ENCODE measurements at places on chromosomes 3 and 15.

DNA sequence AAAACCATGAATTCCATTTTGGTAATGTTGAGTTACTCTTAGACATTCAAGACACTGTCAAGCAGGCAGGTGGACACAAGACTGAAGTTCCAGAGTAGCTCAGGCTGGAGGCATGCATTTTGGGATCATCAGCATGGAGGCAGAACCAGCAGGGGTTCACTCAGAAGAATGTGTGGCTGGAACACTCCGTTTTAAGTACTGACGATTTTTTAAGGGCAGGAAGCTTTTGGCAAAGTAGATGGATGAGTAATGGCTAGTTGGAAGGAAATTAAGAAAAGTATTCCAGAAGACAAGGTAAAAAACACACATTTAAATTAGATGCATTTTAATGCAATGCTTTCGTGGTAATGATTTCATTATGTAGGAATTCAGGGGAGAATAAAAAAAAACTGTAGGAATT, 420.4 kb downstream of the ROBO2 start:
- no peak for DNase-seq

DNA sequence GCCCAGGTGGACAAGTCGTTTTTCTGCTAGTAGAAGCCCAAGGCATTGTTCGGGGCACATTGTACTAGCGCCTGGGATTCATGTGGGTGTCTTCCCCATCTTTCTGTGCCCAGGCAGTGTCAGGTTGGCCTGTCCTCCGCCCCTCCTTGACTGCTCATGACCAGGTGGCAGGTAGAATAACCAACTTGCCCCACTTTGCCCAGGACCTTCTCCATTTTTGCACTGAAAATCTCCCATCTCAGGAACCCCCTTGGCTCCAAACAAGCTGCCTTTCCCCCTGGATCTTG, 33.9 kb downstream of the PLA2G4D start:
- no peak for DNase-seq

- DNase-seq, result no peak
Measured at GRCh38 chr3:126630020-126630419, 24.9 kb downstream of the TXNRD3 start.

DNA sequence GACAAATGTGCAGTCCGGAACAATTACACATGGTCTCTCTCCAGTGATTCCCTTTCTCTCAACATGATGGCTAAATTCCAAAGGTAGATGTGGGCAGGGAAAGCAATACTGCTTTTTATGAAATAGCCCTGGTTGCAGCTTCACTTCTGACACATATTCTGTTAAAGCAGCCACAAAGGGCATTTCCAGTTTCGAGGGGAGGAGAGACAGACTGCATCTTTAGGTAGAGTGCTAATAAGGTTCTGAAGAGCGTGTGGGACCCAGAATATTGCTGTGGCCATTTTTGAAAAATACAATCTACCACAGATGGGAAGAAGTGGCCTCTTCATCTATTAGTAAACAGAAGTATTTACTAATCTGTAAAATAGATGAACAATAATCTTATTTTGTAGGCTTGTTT, 139.3 kb upstream of the PEX5L start:
- DNase-seq, result no peak

DNA sequence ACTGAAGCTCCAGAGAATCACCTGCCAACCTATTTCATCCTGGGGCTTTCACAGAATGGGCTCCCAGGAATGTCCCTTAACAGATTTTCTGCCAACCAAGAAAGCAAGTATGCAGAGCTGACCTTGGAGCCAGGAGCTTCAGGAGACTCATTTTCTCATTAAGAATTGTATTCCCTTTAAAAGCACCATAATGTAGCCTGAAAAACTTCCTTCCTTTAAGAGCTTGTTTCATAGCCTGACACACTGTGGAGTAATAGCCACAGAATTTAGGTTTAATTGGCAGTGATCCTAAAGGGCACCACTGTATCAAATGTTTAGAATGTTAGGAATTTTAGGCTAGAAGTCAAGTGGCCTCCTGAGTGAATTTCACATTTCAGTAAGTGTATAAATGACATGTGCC, 309.8 kb downstream of the GBE1 start:
- no peak for DNase-seq

GRCh38 chr3:57637391-57637790, 40.2 kb upstream of the ARF4 start:
- DNase-seq, result no peak

GRCh38 chr3:190127195-190127594, 6.5 kb upstream of the P3H2 start:
- DNase-seq, result no peak

- no peak for DNase-seq
Measured at GRCh38 chr3:16053794-16054193, 120.7 kb upstream of the GALNT15 start.

DNA sequence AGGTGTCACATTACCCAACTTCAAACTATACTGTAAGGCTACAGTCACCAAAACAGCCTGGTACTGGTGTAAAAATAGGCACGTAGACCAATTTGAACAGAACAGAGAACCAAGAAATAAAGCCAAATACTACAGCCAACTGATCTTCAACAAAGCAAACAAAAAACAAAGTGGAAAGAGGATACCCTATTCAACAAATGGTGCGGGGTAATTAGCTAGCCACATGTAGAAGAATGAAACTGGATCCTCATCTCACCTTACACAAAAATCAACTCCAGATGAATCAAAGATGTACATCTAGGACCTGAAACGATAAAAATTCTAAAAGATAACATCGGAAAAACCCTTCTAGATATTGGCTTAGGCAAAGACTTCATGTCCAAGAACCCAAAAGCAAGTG, 13.1 kb downstream of the PEAK1 start:
- no peak for DNase-seq

DNA sequence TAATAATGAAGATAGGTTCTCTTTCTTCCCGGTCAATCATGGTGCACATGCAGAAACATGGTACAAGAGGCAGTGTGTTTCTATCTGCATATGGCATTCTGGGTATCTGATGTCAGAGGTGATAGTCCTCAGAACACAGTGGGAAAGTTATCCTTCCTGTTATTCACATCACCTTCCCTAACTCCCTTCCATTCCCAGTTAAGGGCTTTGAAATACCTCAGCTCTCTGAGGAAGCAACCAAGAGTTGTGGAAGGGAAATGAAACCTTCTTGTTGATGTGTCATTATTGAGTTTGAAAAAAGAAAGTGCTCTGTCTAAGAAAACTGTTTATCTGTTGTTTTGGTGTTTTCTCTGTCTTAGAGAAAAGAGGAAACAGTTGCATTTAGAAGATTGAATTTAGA, 21.9 kb upstream of the P2RY13 start:
- no peak for DNase-seq

- no peak for DNase-seq
Measured at GRCh38 chr3:73216310-73216709, 154.9 kb downstream of the EBLN2 start.

GRCh38 chr3:172153335-172153861, 114.0 kb downstream of the FNDC3B start:
- DNase-seq, result no peak

DNA sequence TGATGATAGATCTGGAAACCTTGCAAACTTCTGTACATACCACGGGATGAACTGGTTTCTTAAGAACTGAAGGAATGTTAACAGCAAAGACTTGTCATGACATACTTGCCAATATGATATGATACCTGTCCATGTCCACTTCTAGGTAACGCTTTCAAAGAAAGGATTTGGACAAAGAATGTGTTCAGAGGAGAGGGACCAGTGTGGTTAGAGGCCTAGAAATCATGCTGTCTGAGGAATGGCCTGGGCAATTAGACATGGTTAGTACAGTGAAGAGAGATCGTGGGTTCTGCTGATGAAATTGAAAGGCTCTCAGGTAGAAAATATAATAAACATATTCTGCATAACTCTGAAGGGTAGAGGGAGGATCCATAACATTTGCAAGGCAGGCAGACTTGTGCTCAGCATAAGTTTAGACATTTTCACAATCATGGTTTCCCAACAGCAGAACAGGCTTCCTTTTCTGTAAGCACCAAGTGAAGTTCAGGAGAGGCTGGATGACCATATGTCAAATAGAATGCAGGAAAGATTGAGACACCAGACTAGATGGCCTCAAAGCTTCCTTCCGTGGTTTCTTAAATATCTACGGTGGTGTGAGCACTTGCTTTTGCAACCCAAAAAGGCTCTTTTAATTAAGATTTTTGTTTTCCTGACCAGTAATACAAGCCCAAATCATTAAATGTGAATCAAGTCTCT, 39.9 kb downstream of the TGFBR2 start:
- no peak for DNase-seq

GRCh38 chr15:74123131-74123429, 7.3 kb upstream of the ISLR2 start:
- DNase-seq, result no peak

GRCh38 chr3:45635475-45636256, 41.1 kb downstream of the LIMD1 start:
- DNase-seq, result no peak

DNA sequence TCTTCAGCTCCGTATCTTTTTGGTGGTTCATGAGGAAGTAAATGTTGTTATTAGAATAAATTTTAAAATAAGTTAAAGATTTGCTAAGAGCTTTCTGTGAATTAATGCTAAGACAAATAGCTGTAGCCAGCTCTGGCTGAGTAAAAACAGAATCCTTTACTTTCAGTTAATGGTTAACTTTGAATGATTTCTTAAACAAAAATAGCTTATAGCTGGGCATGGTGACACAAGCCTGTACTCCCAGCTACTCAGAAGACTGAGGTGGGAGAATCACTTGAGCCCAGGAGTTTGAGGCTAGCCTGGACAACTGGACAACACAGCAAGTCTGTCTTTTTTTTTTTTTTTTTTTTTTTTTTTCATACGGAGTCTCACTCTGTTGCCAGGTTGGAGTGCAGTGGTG, 25.0 kb downstream of the TCAIM start:
- no peak for DNase-seq

- DNase-seq, result no peak
Measured at GRCh38 chr3:27166888-27167287, 202.3 kb downstream of the NEK10 start.

DNA sequence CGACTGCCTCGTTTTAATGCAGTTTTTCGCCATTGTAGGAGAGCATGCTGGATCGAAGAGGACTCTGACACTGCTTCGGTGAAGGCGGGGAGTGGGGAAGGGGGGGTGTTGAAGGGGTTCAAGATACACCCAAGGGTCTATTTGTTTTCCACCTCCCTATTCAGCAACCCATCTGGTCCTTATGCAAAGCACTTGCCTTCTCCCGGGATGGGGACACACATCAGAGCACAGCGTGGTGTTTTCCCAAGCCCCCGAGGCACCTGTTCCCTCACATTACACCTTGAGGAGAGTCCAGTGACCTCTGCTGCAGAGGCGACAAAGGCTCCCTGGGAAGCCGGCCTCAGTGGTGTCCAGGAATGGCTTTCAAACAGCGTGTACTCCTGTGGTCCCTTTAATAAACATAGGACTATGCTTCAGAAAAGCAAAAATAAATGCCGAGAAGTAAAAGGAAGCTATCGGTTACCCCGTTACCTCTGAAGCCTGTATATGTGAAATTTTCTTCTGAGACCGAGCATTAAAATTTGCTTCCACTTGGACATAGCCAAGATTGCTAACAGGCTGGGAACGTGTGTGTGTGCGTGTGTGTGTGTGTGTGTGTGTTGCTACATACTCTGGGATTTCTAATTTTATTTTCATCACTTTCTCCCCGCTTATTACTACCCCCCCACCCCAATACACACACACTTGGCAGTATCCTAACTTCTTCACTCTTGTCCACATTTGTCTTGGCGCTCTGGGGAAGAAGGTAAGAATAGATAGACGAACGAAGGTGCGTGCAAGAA, 53.2 kb downstream of the CCDC54 start:
- no peak for DNase-seq

DNA sequence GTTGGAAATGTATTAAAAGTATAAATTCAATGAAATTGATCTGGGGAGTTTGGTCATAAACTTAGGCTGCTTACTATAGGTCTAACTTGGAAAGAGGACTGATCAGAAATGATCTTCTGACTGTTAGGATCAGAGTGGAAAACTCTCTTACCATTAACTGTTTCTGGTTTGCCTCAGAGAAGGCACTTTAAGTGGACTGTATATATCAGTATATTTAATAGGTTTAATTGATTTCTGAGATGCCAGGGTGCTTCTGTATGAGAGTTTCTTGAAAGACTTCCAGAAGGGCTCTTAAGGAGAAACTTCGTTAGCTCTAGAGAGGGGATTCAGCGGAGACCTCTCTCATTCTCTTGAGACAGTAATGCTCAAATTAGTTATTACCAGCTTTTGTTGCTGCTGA, 36.5 kb downstream of the ECT2 start:
- DNase-seq, result no peak

- DNase-seq, result no peak
Measured at GRCh38 chr15:36954486-36954885, 145.9 kb downstream of the MEIS2 start.

- no peak for DNase-seq
Measured at GRCh38 chr3:183259621-183260020, 6.6 kb downstream of the B3GNT5 start.

GRCh38 chr3:14237457-14237856, 58.8 kb downstream of the LSM3 start:
- DNase-seq, result no peak

DNA sequence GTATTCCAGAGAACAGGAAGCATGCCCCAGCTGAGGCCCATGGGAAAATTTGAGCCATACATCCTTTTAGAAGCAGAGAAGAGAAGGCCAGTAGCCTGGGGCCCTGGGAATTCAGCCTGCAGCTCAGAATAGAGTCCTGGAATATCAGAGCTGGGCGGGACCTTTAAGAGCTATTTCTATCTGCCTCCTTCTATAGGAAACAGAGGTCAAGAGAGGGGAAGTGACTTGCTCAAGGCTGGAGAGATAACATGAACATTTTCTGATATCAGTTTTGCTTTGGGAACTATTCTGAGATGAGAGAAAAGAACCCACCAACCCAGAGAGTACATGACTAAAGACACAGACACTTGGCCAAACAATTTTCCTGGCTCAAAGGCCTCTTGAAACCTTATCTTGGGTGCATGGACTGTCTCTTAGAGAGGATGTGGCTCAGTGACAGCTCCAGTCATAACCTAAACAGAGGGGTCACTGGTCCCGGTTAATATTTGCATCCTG, 26.0 kb downstream of the MASP1 start:
- no peak for DNase-seq

DNA sequence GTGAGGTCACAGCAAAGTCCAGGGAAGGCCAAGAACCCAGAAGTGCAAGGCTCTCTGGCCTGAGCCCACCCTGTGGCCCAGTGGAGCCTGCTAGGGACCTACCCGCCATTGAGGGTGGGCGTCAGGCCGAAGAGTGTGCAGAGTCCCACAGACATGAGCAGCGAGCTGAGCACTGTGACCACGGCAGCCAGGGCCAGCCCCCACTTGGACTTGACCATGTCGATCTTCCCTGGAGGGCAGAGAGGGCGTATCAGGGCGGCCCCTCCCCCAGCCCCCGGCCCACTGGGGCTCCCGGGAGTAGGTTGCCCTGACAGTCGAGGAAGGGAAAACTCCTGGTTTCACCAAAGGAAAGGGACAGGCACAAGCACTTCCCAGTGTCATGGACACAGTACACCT, 44.6 kb downstream of the PTPN23 start:
- no peak for DNase-seq

- no peak for DNase-seq
Measured at GRCh38 chr3:160458151-160458550, 8.6 kb upstream of the TRIM59 start.
